ENCODE measurements at places on chromosomes 3 and 15.

- DNase-seq, result no peak
These were observed 37.9 kb downstream of the NTRK3 start for GRCh38 chr15:88218557-88219221.

DNA sequence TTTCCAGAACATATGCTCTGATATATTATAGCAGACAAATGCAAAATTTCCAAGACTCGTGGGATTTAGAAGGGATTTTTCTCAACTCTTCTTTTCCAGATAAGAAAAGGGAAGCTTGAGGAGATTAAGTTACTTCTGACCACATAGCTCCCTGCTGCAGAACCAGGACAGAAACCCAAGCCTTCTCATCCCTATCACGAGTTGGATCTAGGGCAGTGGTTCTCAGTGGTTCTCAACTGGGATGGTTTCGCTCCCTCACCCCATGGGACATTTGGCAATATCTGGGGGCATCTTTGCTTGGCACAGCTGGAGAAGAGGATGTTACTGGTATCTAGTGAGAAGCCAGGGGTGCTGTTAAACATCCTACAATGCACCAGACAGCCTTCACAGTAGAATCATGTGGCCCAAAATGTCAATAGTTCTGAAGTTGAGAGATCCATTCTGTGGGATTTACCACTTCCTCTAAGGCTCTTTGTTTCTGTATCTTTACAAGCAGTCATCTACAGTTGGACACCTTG lies 64.2 kb downstream of the LIPC start:
- DNase-seq, result no peak

DNA sequence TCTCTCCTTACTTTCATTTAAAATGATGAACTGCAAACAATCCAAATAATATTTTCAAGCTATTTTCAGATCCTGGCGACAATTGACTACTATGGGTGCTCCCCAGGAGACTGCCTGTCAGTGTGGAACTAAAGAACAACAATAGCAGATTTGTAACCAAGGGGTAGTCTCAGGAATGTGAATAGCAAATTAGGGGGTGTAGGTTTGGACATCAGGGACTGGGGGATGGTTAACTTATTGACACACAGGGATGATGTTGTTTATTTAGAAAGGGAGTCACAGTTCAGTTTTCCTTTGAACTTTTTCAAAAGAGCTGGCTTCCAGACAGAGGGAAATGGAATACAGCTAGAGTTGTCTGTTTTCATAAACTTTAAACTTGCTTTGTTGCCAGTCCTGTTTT lies 229.8 kb downstream of the LRTM1 start:
- no peak for DNase-seq

DNA sequence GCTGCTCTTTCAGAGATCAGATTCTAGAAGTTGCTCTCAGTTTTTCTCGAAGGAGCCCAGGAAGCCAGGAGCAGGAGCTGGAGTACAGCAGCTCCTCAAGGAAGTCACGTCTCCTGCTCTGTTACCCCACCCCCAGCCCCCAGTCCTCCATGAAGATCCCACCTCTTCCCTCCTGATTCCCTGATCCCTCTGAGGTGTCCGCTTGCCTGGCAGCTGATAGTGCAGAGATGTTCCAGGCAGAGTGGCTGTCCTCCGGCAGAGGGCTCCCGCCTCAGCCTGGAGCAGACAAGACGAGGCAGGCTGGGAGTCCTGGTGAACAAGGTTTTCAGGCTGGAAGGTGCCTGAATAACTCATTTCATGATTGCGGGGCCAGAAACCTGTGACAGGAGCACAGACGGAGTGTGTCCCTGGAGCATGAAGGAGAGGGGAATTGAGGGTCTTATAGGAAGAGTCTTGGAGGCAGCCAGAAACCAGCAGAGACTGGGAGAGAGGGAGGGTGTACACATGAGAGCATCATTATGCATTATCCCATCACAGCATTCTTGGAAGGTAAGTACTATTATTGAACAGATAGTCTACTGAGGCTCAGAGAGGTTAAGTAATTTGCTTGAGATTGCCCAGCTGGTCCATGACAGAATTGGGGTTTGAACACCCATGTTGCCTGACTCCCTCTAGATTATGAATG lies 1.2 kb downstream of the HRH1 start:
- peak; percentile 49 for DNase-seq

- DNase-seq, result no peak
These were observed 93.7 kb upstream of the MBNL1 start for GRCh38 chr3:152174876-152175527.

DNA sequence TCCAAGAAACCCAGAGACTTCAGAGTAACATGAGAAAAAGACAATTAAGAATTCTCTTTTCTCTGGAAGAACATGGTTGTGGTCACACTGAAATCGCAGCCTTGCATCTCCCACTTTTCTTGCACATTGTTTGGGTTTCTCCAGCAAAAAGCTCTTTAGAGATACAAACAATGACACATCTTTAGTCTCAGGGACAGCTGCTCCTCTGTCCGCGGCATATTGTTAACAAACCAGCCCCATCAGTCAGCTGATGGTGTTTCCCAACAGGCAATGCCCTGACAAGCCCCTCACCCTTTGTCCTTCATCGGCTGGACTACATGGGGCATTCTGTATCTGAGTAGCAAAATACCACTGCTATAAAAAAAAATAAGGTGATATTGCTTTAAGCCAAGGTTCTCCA lies 53.4 kb downstream of the UMPS start:
- DNase-seq, result no peak

- DNase-seq, result no peak
These were observed 174.6 kb downstream of the ALDH1A2 start for GRCh38 chr15:57890878-57891277.

DNA sequence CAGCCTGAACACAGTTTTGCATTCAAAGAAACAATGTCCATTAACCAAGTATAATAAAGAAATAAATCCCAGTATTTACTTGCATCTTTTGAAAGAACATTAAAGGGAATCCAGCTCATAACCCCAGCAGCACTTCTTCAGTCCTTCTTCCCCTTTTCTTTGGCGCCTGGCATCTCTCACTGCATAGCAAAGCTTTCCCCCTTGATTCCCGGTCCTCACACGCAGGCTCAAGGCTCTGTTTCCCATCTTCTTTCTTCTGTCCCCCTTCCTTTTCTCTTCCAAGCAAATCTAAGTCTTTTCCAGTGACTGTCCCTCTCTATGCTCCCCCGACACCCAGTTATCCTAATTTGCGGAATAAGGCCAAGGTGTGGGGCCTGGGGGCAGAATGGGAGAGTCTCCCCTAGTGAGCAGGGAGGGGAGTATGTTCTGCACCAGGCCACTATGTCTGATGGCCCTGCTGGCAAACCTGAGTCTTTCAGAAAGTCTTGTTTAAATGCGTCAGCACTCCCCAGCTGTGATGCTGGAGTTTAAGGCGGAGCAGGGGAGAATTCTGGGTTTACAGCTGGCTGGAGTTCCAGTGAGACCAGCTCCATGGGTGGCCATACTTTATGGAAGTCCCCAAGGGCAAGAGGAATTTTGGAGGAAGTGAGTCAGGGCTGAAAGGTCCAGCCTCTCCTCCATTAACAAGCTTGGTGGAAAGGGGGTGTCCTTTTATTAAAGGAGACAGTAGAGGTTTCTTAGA lies 42.1 kb downstream of the GOLGA6A start:
- DNase-seq, result no peak
